Aorta (tissue), 5 donors: ENCODE measurements at places on chromosomes 3 and 15.
A peak's percentile ranks its signal among the peaks of the same experiment; 100 is the strongest.

- no peaks in the 10 kb centered on the region for H3K27me3 ChIP-seq
- no peak overlapping the region for H3K27ac ChIP-seq
- no peaks in the 10 kb centered on the region for H3K36me3 ChIP-seq
- no peak overlapping the region for H3K4me3 ChIP-seq
Observed at GRCh38 chr3:126051741-126052140, 32.2 kb downstream of the SLC41A3 start.

GRCh38 chr3:111956995-111957734 lies 21.7 kb upstream of the ABHD10 start:
- no peak overlapping the region for H3K27ac ChIP-seq
- H3K4me1 ChIP-seq, result no peaks in the 10 kb centered on the region
- no peaks in the 10 kb centered on the region for H3K27me3 ChIP-seq
- H3K36me3 ChIP-seq, result peaks cover 7% of the 10 kb centered on the region
- no peak for DNase-seq

- no peaks in the 10 kb centered on the region for H3K36me3 ChIP-seq
- no peak overlapping the region for H3K27ac ChIP-seq
- no peak for DNase-seq
- peaks cover 10% of the 10 kb centered on the region for H3K4me1 ChIP-seq
- no peaks in the 10 kb centered on the region for H3K27me3 ChIP-seq
- H3K4me3 ChIP-seq, result no peak overlapping the region
Observed at GRCh38 chr3:152172460-152172859, 96.3 kb upstream of the MBNL1 start.

- H3K36me3 ChIP-seq, result no peaks in the 10 kb centered on the region
- no peak overlapping the region for H3K4me3 ChIP-seq
- no peaks in the 10 kb centered on the region for H3K4me1 ChIP-seq
- DNase-seq, result peak; percentile 74
Observed at GRCh38 chr3:184716622-184717398, 4.9 kb upstream of the MAGEF1 start.

- H3K4me3 ChIP-seq, result no peak overlapping the region
- H3K27ac ChIP-seq, result no peak overlapping the region
- no peaks in the 10 kb centered on the region for H3K27me3 ChIP-seq
- peak; percentile 69 for DNase-seq
Observed at GRCh38 chr15:70507772-70508371, 255.5 kb downstream of the UACA start.

DNA sequence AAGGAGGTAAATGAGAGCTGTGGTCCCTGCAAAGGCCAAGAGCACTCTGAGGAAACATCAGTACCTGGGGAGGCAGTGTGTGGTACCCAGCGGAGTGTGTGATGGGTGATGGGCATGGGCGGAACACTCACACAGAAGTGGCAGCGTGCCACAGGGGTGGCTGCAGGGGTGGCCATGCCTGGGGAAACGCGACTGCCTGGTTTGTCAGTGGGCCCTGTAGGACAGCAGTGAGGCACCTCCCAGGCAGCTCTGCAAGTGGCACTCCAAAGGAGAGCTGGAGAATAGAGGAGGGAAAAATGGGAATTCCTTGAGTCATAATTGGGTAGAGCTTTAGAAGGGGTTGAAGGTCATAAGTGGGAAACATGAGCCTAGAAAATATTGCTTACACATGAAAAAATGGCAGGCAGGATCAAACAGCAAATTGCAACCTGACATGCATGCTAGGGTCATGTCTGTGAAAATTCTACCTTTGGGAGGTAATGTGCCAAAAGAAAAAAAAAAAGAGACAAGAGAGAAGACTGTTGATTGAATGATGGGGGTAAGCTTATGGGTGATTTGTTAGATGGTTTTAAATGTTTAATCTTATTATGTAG lies 138.4 kb downstream of the RPLP1 start:
- no peak overlapping the region for H3K4me3 ChIP-seq
- no peak for DNase-seq
- H3K27me3 ChIP-seq, result no peaks in the 10 kb centered on the region
- no peaks in the 10 kb centered on the region for H3K4me1 ChIP-seq

GRCh38 chr3:38606561-38606960 lies 42.9 kb downstream of the SCN5A start:
- no peaks in the 10 kb centered on the region for H3K36me3 ChIP-seq
- no peak overlapping the region for H3K27ac ChIP-seq
- H3K4me1 ChIP-seq, result no peaks in the 10 kb centered on the region
- no peak for DNase-seq

DNA sequence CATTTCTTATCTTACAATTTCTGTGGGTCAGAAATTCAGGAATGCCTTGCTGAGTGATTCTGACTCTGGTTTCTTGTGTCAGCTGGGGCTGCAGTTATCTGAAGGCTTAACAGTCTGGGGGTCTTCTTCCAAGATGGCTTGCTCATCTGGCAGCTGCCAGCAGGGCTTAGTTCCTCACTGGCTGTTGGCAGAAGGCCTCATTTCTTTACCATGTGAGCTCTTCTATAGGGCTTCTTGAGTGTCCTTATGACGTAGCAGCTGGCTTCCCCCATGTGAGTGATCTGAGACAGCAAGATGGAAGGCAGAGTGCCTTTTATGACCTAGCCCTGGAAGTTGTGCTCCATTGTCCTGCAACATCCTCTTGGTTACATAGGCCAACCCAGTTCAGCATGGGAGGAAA lies 82.0 kb upstream of the PDZRN3 start:
- no peak for DNase-seq
- no peaks in the 10 kb centered on the region for H3K27me3 ChIP-seq
- H3K27ac ChIP-seq, result no peak overlapping the region
- H3K4me1 ChIP-seq, result no peaks in the 10 kb centered on the region
- H3K36me3 ChIP-seq, result no peaks in the 10 kb centered on the region

DNA sequence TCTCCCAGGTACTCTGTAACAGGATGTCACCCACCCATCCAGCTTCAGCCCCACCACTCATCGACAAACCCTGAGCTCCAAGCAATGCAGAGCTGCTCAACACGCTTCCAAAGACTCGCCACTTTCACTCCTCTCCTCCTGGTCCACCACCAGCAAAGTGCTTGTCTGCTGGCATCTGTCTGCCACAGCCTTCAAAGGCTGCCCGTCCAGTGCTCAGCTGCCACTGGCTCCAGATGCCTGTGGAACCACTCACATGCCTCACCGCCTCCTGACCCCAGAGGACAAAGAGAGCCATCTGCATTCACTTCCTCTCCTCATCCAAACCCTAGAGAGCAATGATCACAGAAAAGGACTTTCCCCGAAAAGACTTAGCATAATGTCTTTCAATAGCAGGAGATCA lies 109.5 kb upstream of the OCA2 start:
- no peaks in the 10 kb centered on the region for H3K4me1 ChIP-seq
- no peak overlapping the region for H3K27ac ChIP-seq
- H3K4me3 ChIP-seq, result no peak overlapping the region

DNA sequence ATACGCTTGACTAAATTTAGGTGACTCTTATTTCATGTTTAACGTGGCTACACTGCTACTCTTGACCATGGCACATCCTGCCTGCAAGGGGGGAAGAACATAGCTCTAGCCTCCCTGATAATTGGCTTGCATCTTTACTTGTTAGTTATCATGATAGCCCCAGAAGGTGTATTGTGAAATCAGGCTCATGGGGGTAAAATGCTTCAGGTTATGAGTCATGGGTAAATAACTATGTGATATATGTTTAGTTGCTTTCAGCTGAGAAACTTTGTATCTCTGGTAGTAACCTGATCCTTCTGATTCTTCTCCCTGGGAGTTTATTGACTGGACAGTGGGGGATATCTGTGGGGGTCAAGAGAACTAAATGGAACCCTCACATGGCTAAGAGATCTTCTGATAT lies 660.8 kb upstream of the UBE2E2 start:
- DNase-seq, result no peak
- no peaks in the 10 kb centered on the region for H3K4me1 ChIP-seq
- H3K36me3 ChIP-seq, result no peaks in the 10 kb centered on the region
- H3K27ac ChIP-seq, result no peak overlapping the region

GRCh38 chr3:57852896-57853295 lies 96.8 kb downstream of the SLMAP start:
- no peak overlapping the region for H3K4me3 ChIP-seq
- no peak overlapping the region for H3K27ac ChIP-seq
- DNase-seq, result no peak
- no peaks in the 10 kb centered on the region for H3K27me3 ChIP-seq
- H3K36me3 ChIP-seq, result no peaks in the 10 kb centered on the region

DNA sequence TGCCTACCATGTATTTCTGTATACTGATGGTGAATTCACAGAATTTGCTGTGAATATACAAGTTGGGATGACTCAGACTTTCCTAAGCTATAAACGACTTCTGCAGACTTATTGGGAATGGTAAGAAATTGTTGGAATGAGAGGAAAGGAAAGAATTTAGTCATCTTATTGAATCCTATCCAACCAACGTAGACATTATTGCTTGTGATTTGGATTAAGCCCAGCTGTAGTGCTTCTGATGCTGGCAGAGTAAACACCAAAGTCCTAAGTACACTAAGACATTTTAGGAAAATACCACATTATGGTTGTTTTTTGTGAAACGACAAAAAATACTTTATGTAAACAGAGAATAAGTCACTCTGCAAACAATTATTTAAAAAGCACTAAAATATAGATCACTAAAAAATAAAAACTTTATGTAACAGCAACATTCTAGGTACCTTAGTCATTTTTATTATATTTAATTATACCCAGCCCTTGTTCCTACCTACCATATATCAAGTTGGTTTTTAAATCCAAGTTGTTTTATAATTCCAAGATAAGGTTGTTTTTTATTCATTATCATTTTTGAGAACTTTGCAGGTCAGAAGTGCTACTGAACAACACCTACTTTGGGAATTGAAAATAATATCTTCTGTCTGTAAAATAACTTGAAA lies 99.2 kb upstream of the MLF1 start:
- H3K36me3 ChIP-seq, result no peaks in the 10 kb centered on the region
- DNase-seq, result no peak
- peaks cover 3% of the 10 kb centered on the region for H3K4me1 ChIP-seq
- no peak overlapping the region for H3K27ac ChIP-seq
- no peak overlapping the region for H3K4me3 ChIP-seq

DNA sequence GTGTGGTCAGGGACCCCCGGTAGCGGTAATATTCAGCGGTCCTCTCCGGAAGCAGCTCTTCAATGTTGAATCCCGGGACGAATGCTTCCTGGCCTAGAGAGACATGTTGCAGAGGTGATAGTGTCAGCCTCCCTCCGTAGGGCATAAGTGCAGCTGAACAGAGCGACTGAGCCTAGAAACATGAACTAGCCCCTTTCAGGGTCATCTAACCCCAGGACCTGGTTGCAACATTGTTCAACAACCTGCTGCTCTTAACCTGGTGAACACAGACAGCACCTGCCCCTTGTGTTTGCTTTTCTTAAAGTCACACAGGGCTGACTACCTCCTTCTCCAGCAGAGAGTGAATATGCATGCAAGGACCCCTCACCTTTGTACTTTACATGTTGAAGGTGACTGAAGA lies 41.3 kb downstream of the CA12 start:
- no peak overlapping the region for H3K4me3 ChIP-seq
- H3K27ac ChIP-seq, result no peak overlapping the region
- no peaks in the 10 kb centered on the region for H3K27me3 ChIP-seq

DNA sequence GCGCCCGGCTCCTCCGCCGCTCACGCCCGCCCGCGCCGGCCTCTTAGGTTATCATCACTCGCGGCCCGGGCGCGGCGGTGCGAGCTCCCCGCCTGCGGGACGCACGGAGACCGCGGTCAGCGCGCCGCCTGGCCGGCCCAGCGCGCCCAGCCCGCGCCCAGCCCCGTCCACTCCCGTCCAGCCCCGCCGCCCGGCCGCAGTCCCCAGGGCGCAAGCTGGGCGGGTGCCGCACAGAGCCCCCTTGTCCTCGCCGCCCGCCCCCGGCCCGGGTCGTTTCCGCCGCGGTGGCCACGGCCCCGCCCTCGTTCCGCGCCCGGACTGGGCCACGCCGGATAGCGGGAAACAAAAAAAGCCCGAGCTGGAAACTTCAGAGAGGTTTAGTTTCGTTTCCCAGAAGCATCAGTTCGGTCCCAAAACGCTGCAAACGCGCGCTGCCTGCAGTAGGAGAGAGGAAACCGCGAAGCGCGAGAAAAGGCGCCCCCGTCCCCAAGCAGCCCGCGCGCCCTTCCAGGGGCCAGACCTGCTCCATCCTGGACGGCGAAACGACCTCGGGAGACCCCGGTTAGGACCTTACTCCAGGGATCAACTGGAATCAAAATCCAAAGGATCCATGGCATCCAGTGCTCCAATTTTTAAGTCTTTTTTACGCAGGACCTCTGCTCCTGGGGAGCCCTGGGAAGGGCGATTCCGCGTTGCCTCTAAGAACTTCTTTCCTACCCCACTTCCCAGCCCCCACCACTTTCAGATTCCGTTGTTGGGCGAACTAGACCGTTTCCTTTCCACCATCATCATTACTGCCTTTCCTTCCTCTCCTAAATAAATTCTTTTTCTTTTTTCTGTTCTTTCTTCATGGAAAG lies at the start of gene ATP10A:
ATP10A (minus strand) TSS at position 217 of the 857 bp plus-strand sequence. CDS start 231 bp downstream, outside the sequence.
- peak within 1 kb of the TSS; percentile 77 for H3K27ac ChIP-seq
- H3K4me3 ChIP-seq, result peak within 1 kb of the TSS; percentile 64
- peak; percentile 68 for DNase-seq
- H3K27me3 ChIP-seq, result no peaks in the 10 kb centered on the region

DNA sequence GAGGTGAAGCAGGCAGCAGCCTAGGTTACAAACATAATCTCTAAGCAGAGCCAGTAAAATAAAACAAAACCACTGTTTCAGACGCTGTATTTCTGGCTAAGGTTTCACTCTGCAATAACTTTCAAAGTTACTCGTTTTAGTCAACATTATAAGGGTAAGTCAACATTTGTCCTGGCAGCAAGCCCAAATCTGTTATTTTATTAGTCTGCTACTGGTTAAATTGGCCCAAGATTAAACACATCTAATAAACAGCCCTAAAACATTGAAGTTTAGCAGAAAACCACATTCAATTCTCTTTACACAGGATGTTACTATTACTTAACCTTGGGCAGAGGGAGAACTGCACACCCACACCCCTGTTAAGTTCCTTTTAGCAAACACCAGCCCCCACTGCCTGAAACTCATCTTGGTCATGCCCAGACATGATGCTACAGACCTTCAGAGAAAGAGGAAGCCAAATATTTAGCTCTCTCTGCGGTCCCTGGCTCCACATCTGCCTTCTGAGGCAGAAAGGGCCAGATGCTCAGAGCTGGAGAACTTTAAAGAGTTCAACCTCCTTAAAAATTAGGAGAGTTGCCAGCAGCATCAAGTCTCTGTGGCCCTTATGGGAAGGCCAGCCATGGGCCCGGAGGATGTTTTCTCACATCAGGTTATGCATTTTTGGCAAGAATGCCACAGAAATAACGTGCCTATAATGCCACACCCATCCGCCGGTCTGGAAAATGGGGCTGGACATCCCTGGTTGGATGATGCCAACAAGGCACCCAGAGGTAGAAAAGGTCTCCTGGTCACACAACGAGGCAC lies 17.9 kb downstream of the ARHGEF3 start:
- H3K4me1 ChIP-seq, result no peaks in the 10 kb centered on the region
- no peak overlapping the region for H3K27ac ChIP-seq
- DNase-seq, result no peak
- H3K27me3 ChIP-seq, result no peaks in the 10 kb centered on the region
- H3K36me3 ChIP-seq, result no peaks in the 10 kb centered on the region

DNA sequence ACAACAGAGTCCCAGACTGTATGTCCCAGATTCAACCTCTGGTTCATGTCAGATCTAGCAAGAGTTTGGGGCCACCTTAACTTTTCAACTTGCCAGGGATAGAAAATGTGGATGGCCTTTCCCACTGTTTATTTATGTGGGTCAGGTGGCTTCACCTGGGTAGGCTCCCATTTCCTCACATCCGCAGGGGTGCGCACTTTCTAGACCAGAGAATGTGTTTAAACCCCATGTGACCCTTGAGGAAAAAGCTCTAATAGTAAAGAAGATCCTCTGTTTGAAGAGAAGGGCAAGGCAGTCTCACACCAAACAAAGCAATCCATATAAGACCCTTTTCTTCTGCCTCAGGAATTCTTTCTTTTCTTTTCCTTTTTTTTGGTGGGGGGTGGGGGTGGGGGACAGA lies 167.2 kb upstream of the TSC22D2 start:
- no peaks in the 10 kb centered on the region for H3K4me1 ChIP-seq
- H3K36me3 ChIP-seq, result no peaks in the 10 kb centered on the region
- H3K27ac ChIP-seq, result no peak overlapping the region
- no peak overlapping the region for H3K4me3 ChIP-seq
- DNase-seq, result no peak
